ENCODE measurements at places on chromosomes 12 and 14. TPM values are rescaled to one million over a fixed set of nuclear protein-coding genes. Genes with fewer than 3 reads are reported as not detected.

BDKRB1 gene
- 0.31 TPM for polyA plus RNA-seq

LUM gene
- polyA plus RNA-seq: 119 TPM

IFNG-AS1 gene
- polyA plus RNA-seq: 0.09 TPM

OR6C2 gene
- polyA plus RNA-seq: not detected

SLC8A3 gene
- polyA plus RNA-seq: 0.30 TPM

GRCh38 chr12:21155522-21156351 is 24.7 kb downstream of the SLCO1B1 start:
- no peak for DNase-seq

- DNase-seq: no peak
These were observed 722.3 kb upstream of the FLRT2 start for GRCh38 chr14:84807673-84808072.
